ENCODE measurements at places on chromosomes 12 and 14.
A peak's percentile ranks its signal among the peaks of the same experiment; 100 is the strongest.

DNA sequence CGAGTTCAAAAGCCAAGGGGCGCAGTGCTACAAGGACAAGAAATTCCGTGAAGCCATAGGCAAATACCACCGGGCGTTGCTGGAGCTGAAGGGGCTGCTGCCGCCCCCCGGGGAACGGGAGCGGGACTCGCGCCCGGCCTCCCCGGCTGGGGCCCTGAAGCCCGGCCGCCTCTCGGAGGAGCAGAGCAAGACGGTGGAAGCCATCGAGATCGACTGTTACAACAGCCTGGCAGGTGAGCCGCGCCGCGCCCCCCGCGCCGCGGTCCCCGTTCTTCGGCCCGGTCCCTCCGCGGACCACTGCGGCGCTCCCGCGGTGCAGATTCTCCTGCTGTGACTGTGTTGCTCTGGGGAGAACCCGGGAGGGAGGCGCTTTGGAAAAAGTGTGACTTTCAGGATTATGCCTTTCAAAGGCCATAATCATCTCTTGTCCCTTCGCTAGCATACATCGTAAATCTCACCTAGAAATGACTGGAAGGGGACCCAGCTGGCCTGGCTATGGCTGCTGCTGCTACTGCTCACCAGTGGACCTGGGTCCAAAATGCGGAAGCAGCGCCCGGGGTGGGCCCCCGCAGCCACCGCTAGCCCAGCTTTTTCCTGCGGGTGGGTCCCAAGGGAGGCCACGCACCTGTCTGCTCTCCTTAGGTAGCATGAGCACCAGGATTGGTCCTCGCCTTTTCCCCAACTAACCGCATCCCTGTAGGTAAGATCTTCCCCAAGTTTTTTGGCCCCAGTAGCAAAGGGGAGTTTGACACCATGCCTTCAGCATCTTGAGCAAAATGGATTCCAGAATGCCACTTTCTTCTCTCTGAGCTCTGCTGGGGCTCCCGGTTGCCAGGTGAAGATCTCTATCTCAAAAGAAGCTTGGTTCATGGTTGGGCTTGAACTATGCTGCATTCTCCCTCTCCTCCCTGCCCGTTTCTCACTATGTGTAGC lies 853 bp downstream of the TTC9 start:
- DNase-seq = peak; percentile 54

GRCh38 chr12:57461276-57461916 lies 1.8 kb downstream of the GLI1 start:
- DNase-seq = peak; percentile 37

- peak; percentile 10 for DNase-seq
Measured at GRCh38 chr12:111788178-111788654, 21.5 kb downstream of the ALDH2 start.

DNA sequence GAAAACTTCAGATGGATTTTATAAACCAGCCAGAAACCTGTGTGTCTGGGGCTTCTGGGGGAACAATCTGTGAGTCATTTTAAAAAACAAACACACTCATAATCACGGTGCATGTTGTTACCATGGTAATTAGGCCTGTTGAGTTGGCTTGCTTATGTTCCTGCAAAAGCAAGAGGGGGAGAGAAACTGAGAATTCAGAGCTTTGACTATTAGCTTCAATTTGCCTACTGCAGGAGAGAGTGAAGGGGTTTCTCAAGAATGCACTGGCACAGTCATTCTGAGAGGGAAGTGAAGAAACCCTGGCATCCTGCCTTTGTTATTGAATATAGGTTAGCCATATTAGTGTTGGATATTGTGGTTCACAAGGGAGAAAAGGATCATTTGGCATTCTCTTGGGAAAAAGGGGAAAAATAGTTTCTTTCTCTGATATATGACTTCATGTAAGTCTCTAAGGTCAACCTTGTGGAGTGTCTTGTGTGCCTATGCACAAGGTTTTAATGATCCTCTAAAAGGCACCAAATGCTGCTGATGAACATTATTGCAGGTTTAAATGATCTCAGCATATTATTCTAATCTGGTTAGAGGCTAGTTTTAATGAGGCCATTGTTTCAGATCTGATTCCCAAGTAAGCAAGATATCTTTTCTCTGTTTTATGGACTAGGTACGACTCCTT lies 12.9 kb downstream of the GNG2 start:
- peak; percentile 57 for DNase-seq

- no peak for DNase-seq
Measured at GRCh38 chr14:74988131-74988530, 14.6 kb upstream of the EIF2B2 start.

DNA sequence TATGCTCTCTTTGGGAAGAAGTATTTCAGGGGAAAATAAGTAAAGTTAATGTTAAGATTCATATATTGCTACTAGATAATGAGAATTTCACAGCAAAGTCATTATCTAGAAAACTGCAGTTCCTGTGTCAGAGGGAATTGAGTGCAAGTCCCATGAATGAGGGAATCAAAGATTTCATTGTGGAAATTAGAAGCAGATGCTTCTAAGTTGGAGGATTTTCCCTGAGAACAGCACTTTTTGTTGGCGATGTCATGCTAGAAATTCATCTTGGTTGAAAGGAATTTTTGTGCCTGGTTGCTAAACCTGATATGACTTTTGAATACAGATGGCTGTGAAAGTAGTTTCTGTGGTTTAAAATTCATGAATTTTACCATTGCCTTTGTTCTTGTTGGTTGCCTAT lies 25.6 kb downstream of the FRMD6 start:
- DNase-seq = no peak

DNA sequence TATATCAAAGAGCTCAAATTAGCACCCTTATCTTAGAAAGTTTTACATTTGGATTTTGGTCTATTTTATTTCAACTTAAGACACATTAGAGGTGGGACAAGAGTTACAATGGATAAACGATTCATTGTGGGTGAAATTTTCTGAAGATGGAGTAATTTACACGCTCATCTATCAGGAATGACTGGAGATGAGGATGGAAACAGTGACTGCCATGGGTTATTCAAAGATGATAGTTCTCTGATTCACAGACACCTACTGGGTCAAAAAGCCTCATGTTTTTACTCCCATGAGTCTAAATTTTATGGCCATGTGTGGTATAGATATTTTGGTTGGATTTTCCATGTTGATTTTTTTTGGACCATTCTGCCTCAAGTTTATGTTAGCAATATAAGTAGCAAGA lies 22.1 kb downstream of the SAMD4A start:
- no peak for DNase-seq

- no peak for DNase-seq
Measured at GRCh38 chr12:112466011-112466422, 47.3 kb downstream of the PTPN11 start.

DNA sequence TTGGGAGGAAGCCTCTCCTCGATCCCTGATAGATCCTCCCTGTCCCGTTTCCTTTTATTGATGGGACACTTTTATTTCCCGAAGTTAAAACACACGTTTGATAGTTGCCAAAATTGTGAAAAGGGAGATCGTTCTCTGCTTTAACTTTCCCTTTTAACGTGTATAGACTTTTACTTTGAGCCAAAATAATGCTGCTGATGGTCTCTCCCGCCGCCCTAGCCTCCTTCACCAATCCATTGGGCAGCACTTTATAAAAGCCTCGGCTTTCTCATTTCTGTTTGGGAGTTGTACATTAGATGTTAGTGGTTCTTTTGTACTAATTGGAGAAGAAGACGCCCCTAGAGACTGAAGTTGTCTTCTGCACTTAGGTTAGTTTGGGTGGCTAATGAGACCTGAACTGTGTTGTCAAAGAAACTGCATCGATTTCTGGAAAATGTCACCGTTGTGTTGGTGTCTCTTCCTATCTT lies 1.4 kb downstream of the TMTC2 start:
- DNase-seq = no peak

GRCh38 chr12:113673458-113674238 lies 202.0 kb upstream of the LHX5 start:
- DNase-seq = no peak

All from CD4-positive, alpha-beta T cell treated with Interleukin-1 beta for 1 hour (primary cell).